ENCODE measurements at places on chromosomes 7 and 10.

GRCh38 chr10:3293581-3294431 lies 121.2 kb upstream of the PITRM1 start:
- no peak for DNase-seq

GRCh38 chr7:1933066-1933750 lies 263.1 kb downstream of the ELFN1 start:
- no peak for DNase-seq

- no peak for DNase-seq
Observed at GRCh38 chr10:128612195-128612594, 486.0 kb upstream of the MKI67 start.

DNA sequence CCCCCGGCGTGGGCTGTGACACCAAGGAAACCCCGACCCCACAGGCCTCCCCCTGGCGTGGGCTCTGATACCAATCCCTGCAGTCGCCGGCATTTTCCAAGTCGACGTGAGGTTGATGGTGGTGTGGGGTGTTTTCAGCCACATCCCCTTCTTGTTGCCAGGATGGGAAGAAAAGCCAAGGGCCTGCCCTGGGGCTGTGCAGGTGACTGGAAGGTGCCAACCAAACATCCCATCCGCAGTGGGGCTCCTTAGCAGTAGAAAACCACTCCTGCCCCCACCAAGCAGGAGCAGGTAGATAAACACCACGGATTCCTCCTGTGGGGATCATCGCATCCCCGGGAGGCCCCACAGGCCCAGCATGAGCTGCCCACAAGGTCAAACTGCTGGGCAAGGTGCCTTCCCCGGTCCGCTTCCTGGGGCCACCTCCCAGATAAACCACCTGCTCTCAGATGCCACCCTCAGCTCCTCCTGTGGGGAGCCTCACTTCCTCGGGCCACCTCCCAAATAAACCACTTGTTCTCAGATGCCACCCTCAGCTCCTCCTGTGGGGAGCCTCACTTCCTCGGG lies 88.5 kb upstream of the DIP2C start:
- no peak for DNase-seq

DNA sequence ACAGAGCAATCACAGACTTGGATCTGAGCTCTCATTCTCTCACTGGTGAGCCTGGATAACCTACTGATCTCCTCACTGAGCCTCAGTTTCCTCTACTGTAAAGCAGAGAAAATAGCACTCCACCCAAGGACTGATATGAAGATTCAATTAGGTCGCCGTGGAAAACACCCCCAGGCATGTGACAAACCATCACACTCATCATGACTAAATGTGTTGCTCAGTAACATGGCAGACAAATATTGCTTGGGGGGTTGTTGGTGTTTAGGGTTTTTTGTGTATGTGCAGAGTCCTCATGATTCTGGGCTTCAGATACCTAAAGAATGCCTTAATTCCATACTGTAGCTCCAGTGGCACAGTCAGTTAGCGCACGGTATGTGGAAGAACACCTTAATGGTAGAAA lies 122.1 kb upstream of the TCF7L2 start:
- no peak for DNase-seq

DNA sequence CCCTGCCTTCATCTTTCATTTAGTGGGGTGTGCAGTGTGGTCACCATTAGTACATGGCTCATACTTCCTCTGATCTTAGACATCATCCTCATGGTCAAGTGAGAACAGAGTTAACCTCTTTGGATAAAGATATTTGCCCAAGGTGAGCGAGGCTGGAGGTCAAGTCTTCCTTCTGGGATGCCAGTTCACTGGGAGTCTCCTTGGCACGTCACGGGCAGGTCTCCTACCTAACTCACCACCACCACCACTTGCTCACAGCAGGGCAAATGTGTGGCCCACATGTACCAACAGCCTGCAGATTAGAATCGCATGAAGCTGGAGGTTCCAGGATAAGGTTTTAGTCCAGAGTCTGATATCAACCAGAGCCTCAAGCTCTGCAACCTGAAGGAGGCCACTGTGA lies 164.6 kb downstream of the USP6NL start:
- no peak for DNase-seq

- DNase-seq: no peak
Observed at GRCh38 chr10:10110844-10111490, 906.7 kb upstream of the CELF2 start.

DNA sequence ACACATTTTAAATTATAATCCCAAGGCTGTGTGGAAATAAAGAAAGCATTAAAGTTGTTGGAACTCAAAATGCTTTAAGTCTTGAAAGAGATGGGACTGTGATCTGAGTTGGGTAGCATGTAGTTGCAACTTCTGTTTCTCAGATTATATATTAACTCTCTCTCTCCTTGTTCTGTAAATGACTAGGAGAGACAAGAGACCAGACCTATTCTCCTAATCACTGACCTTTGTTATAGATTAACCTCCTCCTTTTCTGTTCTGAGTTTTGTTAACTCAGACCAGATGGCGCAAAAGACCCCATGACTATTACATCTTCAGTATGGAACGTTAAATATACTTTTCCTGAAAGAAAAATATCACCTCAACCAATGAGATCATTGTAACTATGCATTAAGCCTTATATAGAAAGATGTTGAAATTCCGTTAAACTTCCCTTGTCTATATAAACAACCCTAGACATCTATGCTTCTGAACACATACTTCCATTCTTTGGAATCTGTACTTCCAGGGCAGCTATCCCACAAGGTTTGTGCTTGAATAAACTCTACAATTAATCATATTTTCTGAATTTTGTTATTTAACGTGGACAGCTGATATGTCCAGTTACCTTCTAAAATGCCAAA lies 143.5 kb upstream of the TRIM24 start:
- DNase-seq: no peak

GRCh38 chr7:137933270-137934017 lies 68.4 kb downstream of the CREB3L2 start:
- DNase-seq: no peak

DNA sequence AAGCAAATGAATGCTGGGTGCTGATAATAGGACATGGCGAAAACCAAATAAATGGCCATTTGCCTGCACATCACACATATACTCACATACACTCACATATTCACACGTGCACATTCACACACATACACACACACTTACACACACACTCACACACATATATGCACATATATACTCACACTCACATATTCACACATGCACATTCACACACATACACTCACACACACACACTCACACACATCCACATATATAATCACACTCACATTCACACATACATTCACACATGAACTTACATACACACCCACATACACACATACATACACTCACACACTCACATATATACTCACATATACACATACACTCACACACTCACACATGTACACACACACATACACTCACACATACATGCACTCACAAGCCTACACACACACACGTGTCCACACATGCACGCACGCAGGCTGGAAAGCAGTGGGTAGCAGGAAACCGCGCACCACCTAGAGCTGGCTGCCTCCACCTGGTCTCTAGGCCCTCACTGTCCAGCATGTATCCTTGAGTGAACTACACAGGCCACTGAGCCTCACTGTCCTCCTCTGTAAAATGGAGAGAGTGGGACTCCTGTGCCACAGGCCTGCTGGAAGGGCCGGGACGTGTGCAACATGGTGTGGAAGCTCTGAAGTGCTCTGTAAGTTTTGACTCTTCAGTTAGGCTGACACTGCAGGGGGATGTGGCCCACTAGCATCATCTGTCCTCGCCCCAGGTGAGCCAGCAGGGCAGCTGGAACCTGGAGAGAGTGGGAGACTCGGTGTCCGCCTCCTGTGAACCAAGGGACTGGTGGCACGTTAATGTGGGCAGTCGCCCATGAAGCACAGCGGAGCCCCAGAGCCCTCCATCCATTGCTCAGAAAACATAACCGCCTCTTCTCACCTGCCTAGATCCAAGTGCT lies 14.9 kb downstream of the TMEM72 start:
- no peak for DNase-seq
